ENCODE measurements at places on chromosomes 3 and 15.

- no peak for DNase-seq
Observed at GRCh38 chr15:88805031-88805780, 2.0 kb downstream of the ACAN start.

GRCh38 chr15:33048255-33048654, 146.3 kb downstream of the FMN1 start:
- DNase-seq = no peak

DNA sequence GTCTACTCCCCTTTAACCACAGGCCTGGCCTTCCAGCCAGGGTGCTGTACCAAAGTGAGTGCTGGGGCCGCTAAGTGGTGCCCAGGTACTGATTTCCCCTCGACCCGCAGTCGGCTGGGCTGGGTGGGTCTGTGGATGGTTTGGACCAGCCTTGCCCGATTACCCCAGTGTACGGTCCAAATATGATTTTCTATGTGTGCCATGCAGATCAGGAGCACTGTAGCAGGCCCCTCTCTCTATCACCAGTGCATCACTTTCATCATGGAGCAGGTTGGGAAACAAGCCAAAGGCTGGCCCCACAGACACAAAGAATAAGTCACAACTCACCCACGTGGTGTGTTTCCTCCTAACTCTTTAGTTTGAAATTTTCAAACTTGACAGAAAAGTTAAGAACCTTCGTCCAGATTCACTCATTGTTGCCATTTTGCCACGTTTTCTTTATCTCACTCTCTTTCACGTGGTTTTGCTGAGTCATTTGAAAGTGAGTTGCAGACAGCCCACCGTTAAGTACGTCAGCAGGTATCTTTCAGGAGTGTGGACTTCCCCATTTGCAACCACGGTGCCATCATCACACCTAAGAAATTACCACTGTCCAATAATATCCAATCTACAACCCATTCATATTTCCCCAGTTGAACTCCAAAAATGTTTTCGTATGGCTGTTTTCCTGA, 37.0 kb downstream of the ZNF710 start:
- no peak for DNase-seq

DNA sequence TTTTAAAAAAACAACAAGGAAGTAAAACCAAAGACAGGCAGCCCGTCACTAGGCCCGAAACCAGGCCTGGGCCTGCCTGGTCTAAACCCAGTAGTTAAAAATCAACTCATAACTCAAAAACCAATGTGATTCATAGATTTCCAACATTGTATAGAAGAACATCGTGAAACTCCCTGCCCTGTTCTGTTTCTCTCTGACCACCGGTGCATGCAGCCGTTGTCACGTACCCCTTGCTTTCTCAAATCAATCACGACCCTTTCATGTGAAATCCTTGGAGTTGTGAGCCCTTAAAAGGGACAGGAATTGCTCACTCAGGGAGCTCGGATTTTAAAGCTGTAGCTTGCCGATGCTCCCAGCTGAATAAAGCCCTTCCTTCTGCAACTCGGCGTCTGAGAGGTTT, 89.5 kb downstream of the DCLK3 start:
- no peak for DNase-seq
